Activated CD4-positive, alpha-beta T cell treated with anti-CD3 and anti-CD28 coated beads, Interleukin-2, amount 10 ng/mL, durations not matched to agents 7 days and 5 days (primary cell): ENCODE measurements at places on chromosomes 1 and 21.
A peak's percentile ranks its signal among the peaks of the same experiment; 100 is the strongest.

GRCh38 chr1:206120406-206120805, 3.2 kb upstream of the AVPR1B start:
- no peak for DNase-seq

GRCh38 chr1:207316622-207317391, 4.7 kb upstream of the CD55 start:
- DNase-seq = no peak

- DNase-seq = no peak
Measured at GRCh38 chr1:225850370-225850769, 31.8 kb downstream of the TMEM63A start.

- DNase-seq = no peak
Measured at GRCh38 chr1:98034505-98034904, 113.7 kb upstream of the DPYD start.

GRCh38 chr21:16517383-16517782, 787.6 kb downstream of the USP25 start:
- DNase-seq = no peak

DNA sequence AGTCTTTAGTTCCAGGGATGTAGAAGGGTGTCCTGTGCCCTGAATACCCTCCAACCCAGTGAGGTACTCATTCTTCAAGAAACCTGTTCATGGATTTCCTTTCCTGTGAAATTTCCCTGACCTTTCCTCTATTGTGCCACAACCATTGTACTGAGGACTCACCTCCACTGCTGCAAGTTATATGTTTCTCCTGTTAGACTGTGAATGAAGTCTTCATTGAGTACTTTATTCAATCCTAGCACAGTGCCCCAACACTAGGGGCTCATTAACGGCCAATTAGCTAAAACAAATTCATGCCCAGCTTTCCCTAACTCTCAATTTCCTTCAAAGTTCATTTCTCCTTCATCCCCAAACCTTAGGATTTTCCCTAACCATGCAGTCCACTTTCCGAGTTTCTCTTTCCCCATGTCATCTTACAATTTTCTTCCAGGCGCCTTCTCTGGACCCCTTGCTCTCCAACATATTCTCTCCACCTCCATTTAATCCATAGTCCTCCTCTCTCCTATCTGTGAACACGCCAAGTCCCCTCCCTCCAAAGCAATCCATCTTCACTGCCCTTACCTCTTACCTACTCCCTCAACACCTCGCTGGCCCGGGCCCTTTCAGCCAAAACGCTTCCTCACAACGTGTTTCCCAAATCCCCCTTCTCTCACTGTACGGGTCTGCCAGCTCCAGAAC, 1.3 kb downstream of the TRIM33 start:
- DNase-seq = no peak

DNA sequence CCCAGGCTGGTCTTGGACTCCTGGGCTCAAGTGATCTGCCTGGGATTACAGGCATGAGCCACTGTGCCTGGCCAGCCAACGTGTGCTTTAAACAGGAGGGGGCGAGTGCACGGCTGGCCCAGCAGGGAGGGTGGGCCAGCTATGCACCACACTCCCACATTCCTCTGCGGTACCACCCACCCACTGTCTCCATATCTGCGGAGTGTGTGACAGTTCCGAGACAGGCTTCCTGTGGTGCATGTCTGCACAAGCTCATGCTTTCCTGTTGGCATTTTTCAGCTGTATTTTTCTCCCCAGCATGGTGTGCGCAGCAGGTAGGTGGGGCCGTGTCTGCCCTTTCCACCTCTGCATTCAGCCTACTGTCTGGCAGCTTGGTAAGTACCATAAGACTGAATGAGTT, 183.3 kb downstream of the AJAP1 start:
- no peak for DNase-seq

- no peak for DNase-seq
Measured at GRCh38 chr1:24308365-24309015, 10.7 kb upstream of the GRHL3 start.

- no peak for DNase-seq
Measured at GRCh38 chr1:245694753-245695195, 540.0 kb downstream of the KIF26B start.

GRCh38 chr1:93353286-93353685, 7.6 kb downstream of the DR1 start:
- DNase-seq = no peak

DNA sequence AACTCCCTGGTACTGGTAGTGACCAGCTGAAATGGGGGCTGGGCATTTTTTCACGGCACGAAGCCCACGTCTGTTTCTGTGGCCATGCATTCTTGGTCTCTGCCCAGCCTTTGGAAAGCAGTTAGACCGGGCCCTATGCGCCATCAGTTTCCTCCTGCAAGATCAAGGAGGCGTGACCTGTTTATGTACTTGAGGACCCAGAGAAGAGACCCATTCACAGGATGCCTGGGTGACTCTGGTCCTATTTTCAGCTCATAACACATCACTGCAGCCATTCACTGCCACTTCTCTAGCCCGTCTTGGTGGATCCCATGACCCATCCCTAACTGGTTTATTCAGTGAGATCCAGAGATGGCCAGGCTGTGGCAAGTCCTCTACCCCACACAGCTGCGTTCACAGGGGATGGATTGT, 70.4 kb downstream of the SPSB1 start:
- DNase-seq = no peak

- DNase-seq = no peak
Measured at GRCh38 chr1:247360991-247361731, 29.5 kb upstream of the ZNF496 start.

GRCh38 chr1:211609120-211610024, 30.4 kb upstream of the SLC30A1 start:
- no peak for DNase-seq

- no peak for DNase-seq
Measured at GRCh38 chr1:109479311-109479710, 4.4 kb upstream of the ATXN7L2 start.

- no peak for DNase-seq
Measured at GRCh38 chr1:219581766-219582165, 31.1 kb downstream of the ZC3H11B start.

DNA sequence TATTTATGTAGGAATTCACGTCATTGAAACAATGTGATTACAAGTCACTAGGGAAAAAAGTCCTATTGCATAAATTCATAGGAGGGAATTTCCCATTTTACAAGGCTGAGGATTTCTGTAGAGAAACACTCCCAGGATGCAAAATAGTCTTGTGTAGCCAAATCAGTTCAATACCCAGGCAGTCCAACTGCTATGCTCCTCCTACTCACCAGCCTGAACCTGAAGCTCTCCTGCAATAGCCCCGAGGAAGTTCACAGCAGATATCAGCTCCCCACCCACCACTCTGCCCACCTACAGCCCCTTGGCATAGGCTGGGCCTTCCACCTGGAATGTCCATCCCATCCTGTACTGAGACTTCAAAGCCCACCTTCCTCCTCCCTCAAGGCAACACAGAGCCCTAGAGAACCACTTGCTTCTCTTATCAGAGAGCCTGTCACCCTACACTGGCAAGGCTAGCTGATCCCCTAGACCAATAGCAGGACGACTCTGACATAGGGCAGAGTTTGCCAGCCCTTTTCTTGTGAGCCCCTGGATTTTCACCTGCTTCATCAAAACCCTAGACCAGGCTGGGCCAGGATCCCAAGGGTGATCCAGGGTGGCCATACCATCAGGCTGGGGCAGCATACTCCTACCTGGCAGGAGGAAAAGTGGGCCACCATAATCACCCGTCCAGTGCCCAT, 1.5 kb downstream of the LSS start:
- no peak for DNase-seq

DNA sequence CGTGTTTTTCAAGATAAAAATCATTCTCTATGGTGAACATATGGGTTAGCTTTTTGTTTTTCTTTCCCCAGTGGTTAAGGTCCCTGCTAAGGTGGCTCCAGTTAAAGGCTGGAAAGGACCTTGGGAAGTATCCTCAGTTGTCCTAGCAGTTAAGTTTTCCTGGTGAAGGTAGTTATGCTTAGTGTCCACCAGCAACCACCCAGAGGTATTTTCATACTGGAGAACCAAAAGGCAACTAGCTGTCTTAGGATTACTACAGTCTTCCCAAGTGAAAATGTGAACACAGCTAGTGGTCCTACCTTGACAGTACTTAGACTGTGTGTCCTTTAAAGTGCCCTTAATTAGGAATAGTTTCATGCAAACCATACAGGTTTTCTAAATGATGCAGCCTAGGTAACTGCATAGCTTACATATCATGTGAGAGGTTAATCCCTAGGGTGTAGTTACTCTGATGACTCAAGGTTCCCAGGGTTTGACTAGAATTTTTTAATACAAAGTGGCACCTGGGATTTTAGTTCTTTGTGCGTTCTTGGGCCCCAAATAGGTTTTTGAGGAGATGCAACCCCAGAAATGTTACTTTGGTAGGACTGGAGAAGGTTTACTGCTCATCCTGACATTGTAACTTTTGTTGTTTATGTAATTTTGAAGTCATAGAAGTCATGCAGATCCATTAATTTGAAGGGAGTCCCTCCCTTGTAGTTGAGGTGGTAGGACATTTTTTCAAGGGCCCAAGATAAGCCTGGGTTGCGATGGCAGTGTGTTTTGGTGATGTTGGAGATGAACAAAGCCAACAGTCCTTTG, 36.5 kb downstream of the YY1AP1 start:
- no peak for DNase-seq

- no peak for DNase-seq
Measured at GRCh38 chr21:21387916-21388315, 389.7 kb downstream of the NCAM2 start.

- peak; percentile 31 for DNase-seq
Measured at GRCh38 chr1:234978397-234979295, 150.0 kb downstream of the TOMM20 start.

- no peak for DNase-seq
Measured at GRCh38 chr1:29782846-29783507, 546.7 kb downstream of the PTPRU start.

- DNase-seq = no peak
Measured at GRCh38 chr1:15168479-15168878, 14.9 kb downstream of the TMEM51 start.

DNA sequence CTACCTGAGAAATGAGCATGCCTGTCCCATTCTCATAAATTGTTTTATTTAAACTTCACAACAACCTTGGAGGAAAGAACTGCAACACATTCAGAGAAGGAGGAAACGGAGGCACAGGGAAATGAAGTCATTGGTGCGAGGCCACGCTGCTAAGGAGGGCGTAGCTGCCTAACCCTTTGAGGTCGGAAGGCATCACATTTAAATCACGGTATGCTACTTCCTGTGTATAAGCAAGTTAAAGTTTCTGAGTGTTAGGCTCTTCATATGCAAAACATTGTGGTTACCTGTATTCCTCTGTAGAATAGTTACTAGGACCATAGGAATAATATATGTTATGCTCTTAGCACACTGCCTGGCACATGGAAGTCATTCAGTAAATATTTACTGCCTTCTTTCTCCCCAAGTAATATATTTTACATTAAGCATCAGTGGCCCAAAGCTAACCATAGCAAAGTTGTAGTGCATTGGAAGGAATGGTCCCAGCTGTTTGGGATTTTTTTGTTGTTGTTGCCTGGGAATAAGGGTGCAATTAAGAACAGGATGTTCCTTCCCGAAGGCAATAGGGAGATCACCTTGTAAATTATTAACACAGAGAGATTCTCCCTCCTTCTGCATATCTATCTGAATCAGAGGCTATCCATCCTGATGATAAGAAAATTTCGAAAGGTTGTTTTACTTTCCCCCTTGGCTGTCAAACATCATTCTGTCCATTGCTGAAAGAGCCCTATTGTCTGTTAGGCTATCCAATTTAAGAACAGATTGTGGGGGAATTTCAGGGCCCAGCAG, 192.2 kb upstream of the C8B start:
- no peak for DNase-seq

DNA sequence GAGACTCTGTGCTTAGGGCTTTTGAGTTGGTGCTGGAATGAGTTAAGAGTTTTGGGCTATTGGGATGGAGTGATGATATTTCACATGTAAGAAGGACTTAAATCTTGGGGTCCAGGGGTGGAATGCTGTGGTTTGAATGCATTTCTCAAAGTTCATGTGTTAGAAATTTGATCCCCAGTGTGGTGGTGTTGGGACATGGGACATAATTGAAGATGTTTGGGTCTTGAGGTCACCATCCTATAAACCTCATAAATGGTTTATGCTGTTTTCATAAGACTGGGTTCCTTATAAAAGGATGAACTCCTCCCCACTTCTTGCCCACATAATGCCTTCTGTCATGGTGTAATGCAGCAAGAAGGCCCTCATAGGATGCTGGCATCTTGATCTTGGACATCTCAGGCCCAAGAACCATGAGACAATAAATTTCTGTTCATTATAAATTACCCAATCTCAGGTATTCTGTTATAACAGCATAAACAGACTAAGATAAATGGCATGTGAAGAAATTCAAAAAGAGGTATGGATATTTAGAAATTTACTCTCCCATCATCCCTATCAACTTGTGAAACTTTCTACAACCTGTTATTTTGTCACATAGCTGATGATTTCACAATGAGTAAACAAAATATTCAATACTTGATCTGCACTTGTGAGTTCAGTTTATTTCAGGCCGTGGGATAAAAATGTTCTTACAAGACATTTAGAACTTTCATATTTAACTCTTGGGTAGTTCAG, 48.0 kb upstream of the NEK7 start:
- DNase-seq = no peak

DNA sequence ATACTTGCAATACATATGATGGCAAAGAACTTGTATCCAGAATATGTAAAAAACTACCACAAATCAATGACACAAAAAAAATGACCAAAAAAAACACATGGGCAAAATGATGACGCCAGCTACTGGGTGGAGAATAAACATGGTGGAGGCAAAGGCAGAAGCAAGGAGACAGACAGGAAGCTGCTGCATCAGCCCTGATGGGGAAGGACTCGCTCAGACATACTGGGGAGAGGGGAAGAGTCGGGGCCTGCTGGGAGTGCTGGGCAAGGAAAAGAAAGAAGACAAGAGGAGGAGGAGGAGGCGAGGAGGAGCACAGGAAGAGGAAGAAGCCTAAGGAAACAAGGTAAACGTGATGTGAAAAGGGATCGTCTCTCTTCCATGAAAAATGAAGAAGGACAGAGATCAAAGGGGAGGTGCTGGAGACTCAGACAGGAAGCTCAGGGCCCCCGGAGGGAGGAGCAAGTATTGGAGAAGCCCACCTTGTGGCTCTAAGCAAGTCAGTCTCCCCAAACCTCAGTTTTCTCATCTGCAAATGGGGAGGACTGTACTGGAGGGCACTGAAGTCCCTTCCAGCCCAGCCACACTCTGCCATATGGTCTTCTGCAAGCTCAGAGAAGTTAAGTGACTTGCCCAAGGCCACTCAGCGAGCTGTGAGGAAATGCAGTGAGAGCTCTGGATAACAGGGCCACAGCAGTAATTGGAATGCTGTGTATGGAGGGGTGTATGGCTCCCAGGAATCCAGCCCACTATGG, 24.2 kb downstream of the OLFML2B start:
- no peak for DNase-seq

DNA sequence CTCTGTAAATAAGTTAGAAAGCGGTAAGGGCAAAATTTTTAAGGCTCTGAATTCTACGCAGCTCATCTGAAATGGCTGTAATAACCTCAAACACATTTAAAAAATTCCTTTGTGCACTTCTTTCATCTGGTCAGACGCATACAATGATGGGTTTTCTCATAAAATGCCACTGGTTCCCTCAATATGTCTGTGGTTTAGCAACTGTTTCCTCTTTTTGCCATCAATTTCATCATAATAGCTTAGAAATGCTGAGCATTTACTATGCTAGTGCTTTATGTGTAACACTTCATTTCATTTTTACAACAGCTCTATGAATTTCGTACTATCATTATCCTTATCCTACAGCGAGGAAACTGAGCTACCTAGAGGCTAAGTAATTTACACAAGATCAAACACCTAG, 35.3 kb upstream of the DMRTA2 start:
- no peak for DNase-seq

GRCh38 chr1:84264961-84265360, 36.5 kb upstream of the SAMD13 start:
- no peak for DNase-seq
